ENCODE measurements at places on chromosomes 7 and 10.

- no peak for DNase-seq
These were observed 87.5 kb upstream of the ANLN start for GRCh38 chr7:36301914-36302771.

GRCh38 chr7:73519867-73520672 lies 2.0 kb downstream of the BAZ1B start:
- DNase-seq: no peak

DNA sequence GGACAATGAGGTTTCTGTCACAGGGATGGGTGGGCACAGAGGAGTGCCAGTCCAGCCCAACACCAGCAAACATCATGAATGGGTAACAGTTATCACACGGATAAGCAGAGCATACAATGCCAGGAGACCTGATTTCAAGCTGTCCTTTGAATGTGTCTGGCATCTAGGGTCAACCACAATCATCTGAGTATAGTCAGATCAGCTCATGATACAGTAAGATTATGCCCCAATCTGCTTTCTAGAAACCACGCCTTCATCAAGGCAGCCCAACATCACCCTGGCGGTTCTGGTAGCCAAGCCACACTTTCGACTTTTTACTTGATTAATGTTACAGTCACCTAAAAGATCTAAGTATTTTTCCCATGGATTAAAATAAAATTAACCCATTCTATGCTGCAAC lies 10.5 kb downstream of the FAM171A1 start:
- no peak for DNase-seq

GRCh38 chr7:128740996-128741395 lies 1.8 kb downstream of the CALU start:
- no peak for DNase-seq

- no peak for DNase-seq
These were observed 757.3 kb upstream of the AUTS2 start for GRCh38 chr7:68840991-68841390.

DNA sequence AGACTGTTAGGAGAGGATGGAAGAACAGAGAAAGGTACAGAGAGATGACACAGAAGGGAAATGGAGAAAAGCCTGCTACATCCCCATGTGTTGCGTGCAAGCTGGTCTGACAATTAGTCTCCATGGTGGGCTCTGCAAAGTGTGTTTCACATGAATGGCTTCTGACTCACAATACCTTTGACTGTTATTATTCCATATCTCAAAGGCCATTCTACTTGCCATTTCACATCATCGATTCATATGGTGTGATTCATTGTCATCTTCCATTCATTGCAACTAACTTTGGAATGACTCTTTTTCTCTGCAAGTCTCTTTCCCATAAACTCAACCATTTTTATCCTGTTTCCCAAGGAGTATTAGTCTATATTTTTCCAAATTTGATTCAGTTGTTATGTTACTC lies 208.9 kb upstream of the INHBA start:
- no peak for DNase-seq

All from stimulated activated CD8-positive, alpha-beta memory T cell treated with anti-CD3 and anti-CD28 coated beads, Interleukin-4, amount 100 ng/mL, for 1 hour (primary cell).